NCI-H1048 (cell line): ENCODE measurements at places on chromosomes 1 and 21.

DNA sequence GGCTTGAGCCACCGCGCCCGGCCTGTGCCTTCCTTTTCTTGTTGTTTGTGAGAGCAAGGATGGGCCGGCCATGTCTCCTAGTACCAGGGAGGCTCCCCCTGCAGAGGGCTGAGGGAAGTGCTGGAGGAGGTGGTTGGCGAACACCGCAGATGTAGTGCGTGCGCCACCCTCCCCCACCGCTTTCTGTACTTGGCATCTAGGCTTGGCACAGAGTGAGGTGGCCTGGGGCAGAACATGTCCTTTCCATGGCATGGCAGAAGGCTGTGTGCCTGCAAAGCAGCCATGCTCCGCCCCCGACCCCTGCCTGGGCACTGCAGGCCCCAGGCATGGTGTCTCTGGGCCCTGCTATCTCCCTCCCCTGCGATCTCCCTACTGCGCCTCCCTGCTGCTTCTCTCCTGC is 30.7 kb downstream of the ALPL start:
- DNase-seq, result no peak

DNA sequence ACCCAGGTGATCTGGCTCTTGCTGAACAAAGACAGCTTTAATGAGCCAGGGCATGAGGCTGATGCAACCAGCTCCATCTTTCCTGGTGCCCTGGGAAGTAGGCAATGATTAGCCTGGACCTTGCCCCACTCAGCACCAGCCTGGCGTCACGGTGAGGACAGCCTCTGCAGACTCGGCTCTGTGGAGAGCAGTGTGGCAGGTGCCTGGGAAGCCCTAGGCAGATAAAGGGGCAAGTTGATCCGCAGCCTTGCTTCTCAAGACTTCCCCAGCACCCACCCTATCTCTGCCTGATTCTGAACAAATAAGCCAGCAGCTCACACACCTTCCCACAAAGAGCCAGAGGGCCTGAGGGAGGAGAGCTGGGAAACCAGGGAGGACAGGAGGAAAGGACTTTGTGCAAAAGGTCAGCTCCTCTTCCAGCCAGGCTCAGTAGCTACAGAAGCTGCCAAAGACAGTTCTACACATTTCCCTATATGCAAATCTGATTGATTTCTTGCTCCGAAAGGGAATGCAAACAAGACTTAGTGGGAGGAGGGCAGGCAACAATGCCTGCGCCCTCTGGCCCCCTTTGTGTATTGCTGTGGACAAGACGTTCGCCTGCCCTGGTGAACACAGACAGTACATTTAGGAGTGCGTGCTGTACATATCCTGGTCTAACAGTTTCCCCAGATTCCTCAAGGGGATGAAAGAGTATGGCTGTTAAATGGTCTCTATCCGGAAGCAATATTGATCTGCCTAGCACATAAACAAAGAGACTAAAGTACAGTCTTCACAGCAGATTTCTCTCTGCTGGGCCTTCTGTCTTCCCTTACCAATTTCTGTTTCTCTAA is 63.8 kb downstream of the BCAR3 start:
- DNase-seq, result no peak

GRCh38 chr1:1730870-1731269 is 6.7 kb upstream of the CDK11A start:
- DNase-seq, result no peak

- DNase-seq, result no peak
Measured at GRCh38 chr1:42748461-42749410, 8.7 kb upstream of the CLDN19 start.

GRCh38 chr1:2640626-2641025 is 7.8 kb upstream of the MMEL1 start:
- DNase-seq, result no peak

GRCh38 chr1:226047495-226047894 is 15.0 kb upstream of the H3-3A start:
- DNase-seq, result no peak

DNA sequence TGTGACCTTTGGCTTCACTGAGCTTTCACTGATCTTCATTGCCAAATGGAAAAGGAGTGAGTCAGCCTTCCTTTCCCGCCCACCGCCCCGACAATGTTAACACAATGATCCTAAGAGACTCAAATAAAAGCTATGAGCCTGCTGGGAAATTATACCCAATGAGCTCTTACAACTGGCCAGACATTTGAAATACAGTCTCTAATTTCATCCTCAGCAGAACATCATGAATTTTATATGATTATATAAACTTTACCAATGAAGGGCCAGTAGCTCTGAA is 252.5 kb downstream of the SIPA1L2 start:
- no peak for DNase-seq

DNA sequence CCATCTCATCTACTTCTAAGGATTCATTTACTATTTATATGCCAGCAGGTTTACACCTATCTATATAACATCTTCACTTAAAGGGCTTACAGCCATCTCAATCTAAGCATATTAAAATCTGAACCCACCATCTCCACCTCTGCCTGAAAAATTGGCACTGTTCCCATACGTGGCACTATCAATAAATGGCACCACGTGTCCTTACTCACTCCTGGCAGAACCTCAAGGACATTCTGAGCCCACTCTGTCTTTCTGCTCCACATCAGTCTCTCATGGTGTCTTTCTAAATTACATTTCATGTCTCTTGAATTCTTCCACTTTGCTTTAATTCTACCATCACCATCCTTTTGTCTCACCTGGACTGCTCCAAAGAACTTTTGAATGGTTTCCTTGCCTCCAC is 72.2 kb upstream of the HOOK1 start:
- no peak for DNase-seq

DNA sequence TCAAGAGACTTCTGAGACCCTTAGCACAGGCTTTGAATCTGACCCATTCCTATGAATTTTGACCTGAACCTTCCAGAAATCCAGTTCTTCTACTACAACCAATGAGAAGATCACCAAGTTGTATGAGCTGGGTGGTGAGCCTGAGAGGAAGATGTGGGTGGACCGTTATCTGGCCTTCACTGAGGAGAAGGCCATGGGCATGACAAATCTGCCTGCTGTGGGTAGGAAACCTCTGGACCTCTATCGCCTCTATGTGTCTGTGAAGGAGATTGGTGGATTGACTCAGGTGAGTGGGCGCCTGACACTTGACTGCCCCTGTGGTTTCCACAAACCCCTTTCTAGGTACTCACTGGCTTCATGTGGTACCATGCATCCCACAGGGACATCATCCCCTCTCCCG is 20.0 kb upstream of the PIGV start:
- DNase-seq, result no peak

DNA sequence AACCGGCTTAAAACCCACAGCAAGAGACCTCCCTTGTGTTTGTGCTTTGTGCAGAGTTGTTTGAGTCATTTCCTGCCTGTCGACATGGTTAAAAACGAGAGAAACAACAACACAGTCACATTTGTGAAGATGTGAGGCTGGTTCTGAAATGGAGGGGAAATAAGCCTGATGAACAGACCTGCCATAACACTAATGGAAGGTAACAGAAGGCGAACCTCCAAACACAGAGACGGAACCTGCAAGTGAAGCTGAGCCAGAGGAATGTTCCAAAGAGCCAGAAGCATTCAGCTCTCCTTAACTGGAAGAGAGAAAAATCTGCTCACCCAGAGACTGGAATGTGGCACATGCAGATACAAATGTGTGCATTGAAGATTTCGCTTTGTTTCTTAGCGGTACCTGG is 53.2 kb upstream of the RAVER2 start:
- DNase-seq, result no peak

GRCh38 chr1:176033474-176033873 is 173.6 kb downstream of the COP1 start:
- DNase-seq, result no peak
